ENCODE measurements at places on chromosomes 6 and 20.

GRCh38 chr6:157650801-157651200 lies 172.2 kb upstream of the SNX9 start:
- DNase-seq = no peak

DNA sequence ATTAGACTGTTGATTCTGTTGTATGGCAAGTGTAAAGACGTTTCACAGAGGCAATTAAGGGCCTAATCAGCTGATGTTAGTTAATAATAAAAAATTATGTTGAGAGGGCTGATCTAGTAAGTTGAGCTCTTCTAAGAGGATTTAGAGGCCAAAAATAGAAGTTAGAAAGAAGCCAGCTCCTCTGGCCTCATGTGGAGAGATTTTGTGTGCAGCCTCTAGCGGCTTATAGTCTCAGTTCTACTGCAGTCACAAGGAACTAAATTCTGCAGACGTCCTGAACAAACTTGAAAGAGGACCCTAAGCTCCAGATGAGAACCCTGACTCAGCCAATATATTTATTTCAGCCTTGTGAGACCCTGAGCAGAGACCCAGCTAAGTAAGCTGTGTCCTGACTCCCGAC lies 498.6 kb downstream of the BTBD3 start:
- DNase-seq = no peak

- DNase-seq = no peak
Observed at GRCh38 chr6:154161689-154162088, 122.6 kb downstream of the OPRM1 start.

DNA sequence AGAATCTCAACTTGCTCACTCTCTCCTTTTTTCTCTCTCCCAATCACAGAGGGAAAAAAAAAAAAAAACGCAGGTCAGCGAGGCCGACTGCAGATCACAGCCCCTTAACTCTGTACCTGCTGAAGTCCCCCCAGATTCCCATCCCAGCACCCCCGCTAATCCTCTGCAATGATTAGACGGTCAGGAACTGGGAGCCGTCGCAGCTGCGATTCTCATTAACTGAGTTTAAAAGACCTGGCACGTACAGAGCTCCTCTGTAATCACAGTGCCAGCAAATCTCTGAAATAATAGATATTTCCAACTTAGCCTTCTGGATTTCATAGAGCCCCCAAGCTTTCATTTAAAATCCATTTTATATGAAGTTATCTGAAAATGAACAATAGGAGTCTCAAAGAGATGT lies 84.4 kb downstream of the ANKRD60 start:
- DNase-seq = no peak

DNA sequence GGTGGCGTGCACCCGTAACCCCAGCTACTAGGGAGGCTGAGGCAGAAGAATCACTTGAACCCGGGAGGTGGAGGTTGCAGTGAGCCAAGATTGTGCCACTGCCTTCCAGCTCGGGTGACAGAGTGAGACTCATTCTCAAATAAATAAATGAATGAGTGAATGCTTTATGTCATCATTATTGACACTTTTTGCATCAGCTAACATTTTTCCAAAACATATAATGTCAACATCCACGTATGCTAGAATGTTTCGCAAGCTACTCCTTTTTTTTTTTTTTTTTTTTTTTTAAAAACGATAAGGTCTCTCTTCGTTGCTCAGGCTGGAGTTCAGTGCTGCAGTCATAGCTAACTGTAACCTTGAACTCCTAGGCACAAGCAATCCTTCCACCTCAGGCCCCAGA lies 72.2 kb downstream of the SENP6 start:
- DNase-seq = no peak

DNA sequence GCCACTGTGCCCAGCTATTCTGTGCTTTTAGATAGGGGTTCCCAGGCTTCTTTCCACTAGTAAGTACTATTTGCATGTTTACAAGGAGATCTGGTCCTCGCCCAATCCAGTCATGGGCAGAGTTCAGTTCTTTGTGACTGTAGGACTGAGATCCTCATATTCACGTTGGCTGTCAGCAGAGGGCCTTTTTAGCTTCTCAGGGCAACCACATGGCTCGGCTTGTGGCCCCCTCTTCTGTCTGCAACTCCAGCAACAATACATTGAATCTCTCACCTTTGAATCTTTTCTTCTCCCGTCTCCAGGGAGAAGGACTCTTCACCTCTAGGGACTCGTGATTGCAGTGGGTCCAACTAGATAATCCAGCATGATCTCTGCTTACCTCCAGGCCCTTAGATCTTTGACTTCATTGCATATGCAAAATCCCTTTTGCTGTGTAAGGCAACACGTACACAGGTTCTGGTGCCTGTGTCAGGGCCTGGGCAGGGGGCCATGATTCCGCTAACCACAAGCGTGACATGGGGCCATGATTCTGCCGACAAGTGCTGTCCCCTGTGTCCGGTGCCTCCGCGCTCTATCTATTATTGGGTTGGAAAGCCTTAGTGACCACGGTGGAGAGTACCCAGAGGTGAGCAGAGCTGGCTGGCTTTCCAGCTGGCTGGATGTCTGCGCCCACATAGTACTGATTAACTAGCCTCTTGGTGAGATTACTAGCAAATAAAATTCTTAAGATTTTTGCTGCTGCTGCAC lies 5.1 kb downstream of the CCR6 start:
- no peak for DNase-seq

GRCh38 chr6:158047127-158047518 lies 65.5 kb downstream of the SYNJ2 start:
- no peak for DNase-seq

DNA sequence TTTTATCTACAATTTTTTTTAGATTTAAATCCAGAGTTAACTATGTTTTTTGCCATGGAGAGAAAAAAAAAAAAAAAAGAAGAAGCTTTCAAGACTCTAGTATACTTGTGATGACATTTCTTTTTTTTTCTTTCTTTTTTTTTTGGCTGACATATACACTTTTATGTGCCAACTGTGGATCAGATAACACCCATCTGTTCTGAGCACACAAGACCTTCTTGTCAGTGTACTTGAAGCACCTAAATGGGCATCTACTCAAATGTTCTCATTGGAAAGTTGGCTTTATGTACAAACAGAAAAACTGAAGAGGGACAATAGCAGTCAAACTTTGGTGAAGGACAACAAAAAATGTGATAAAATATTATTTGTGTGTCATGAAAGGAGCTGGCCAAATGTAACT lies 904.5 kb downstream of the GRIK2 start:
- no peak for DNase-seq

DNA sequence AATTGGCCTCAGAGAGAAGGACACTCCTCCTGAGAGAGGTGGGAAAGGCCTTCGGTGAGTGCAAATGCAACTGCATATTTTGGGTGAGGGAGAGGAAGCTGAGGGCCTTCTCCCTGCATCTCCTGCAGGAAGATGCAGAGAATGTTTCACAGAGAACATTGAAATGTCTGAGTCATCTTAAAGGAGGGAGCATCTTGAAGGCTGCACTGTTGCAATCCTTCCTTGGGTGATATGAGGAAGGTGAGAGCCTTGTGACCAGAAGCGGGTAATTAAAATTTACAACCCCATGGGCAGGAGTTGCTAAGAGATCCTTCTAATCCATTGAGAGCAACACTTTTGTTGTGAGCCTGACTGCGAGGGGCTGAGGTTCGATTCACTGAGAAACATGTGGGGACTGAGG lies 375.7 kb upstream of the MARCKS start:
- DNase-seq = no peak

GRCh38 chr6:144777249-144777648 lies 492.1 kb downstream of the UTRN start:
- DNase-seq = no peak

GRCh38 chr6:137430954-137431353 lies 63.2 kb downstream of the OLIG3 start:
- no peak for DNase-seq

- no peak for DNase-seq
Observed at GRCh38 chr6:139754898-139755775, 380.7 kb upstream of the CITED2 start.

DNA sequence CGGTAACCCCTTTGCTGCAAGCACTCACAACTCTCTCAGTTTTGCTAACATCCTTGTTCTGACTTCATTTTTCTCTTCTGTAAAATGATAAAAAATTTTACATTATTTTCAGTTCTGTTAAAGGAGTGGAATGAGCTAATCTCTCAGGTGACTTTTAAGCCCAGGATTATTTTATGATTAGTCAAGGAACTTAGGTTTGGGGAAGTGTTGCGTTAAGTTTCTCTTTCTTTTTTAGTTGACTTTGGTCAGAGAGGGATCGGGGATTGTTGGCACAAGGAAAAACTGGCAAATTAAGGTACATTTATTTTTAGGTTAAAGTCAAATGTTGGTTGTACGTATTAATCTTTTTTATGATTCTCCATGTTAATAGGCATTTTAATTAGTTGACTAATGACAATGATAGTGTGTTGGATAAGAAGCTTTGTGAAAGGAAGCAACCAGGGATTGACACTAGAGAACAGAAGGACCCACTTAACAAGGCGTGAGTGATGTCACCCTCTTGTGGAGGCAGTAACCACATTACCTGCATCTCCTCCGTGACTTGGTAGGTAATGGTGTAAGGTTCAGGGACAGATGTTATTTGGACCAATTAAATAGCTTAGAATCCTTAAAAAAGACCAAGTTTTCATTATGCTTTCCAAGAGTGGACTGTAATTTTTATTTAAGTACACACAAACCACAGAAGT lies 31.6 kb downstream of the CD83 start:
- no peak for DNase-seq

DNA sequence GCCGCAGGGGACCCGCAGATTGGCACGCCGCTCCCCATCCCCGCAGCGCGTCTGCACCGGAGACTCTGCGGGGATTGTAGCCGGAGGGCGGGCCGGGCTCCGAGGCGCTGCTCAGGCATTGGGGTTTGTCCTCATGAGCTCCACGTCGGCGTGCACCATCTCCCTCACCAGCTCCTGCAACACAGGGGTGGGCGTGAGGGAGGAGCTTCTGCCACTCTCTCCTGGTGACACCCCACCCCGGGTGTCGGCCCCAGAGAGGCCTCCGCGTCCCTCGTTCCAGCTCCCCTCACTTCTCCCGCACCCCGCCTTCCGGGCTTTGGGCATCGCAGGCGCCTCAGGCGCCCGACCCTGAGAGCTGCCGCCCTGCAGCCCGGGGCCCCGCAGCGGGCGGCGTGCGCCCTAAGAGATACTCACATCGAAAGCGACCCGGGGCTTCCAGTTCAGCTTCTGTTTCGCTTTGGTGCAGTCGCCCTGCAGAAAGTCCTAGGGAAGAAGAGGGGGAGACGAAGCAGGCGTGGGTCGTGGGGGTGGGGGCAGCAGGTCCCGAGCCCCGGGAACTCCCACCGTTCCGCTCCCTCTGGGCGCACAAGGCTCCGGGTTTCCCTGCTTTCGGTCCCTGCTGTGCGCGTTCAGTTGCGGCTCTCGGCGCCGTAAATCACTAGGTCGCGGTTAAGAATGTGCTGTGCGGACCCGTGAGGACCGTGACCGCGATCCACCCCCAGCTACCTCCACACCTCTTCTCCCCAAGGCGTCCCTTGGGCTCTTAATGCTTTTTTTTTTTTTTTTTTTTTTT lies 14.5 kb downstream of the FOXC1 start:
- no peak for DNase-seq

GRCh38 chr20:11929947-11930346 lies 12.3 kb downstream of the BTBD3 start:
- no peak for DNase-seq

DNA sequence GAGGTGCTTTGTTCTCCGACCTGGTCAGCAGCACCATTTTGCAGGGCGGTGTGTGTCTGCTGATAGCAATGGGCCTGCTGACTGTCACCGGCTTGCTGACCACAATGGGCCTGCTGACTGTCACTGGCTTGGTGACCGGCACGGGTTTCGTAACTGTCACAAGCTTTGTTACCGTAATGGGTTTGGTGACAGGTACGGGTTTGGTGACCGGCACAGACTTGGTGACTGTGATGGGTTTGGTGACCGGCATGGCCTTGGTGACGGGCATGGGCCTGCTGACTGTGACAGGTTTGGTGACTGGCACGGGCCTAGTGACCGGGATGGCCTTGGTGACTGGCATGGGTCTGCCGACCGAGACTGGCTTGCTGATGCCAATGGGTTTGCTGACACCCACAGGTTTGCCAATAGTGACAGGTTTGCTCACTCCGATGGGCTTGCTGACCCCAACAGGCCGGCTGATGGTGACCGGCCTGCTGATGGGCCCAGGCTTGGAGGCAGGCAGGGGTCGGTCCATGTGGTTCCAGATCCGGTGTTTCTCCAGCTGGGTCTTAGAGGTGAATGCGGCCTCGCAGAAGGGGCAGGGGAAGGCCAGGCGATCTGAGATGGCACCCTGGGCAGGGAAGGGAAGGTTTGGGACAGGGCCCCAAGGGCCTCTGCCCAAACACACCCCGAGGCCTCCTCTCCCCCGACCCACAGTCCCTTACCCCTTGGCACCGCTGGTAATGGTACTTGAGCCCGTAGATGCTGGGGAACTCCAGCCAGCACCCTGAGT lies 3.4 kb downstream of the ZNF512B start:
- DNase-seq = no peak

Data from SK-N-DZ (cell line).